Endothelial cell of coronary artery (primary cell): ENCODE measurements at places on chromosomes 5 and 9. TPM values are rescaled to one million over a fixed set of nuclear protein-coding genes. Genes with fewer than 3 reads are reported as not detected.

Gene DCAF12
- 12.0 and 13.9 TPM in 2 replicates for total RNA-seq

Gene C5
- 1.6 and 1.7 TPM in 2 replicates for total RNA-seq

Gene EQTN
- total RNA-seq = not detected in 2 replicates

Gene EPB41L4B
- 1.2 and 1.3 TPM in 2 replicates for total RNA-seq

Gene CD72
- total RNA-seq = not detected in 2 replicates
